Activated CD4-positive, alpha-beta T cell treated with anti-CD3 and anti-CD28 coated beads, Interleukin-2, amount 10 ng/mL, durations not matched to agents 24 days and 14 days (primary cell): ENCODE measurements at places on chromosomes 16 and 17. TPM values are rescaled to one million over a fixed set of nuclear protein-coding genes. Genes with fewer than 3 reads are reported as not detected.

HS3ST2 gene
- not detected in 2 replicates for total RNA-seq

TBC1D3H gene
- not detected in 2 replicates for total RNA-seq

UMOD gene
- not detected in 2 replicates for total RNA-seq

PKD1 gene
- 91.4 and 93.3 TPM in 2 replicates for total RNA-seq

ZDHHC1 gene
- 0.54 and 0.85 TPM in 2 replicates for total RNA-seq

CCL11 gene
- total RNA-seq: not detected in 2 replicates

ARHGDIG gene
- total RNA-seq: not detected in 2 replicates

PIGS gene
- total RNA-seq: 65.8 and 70.9 TPM in 2 replicates

IRF8 gene
- total RNA-seq: 235 and 248 TPM in 2 replicates

PLA2G10 gene
- total RNA-seq: not detected in 2 replicates

KREMEN2 gene
- total RNA-seq: 0.17 and 0.28 TPM in 2 replicates

TMEM132E gene
- total RNA-seq: not detected in 2 replicates

DUSP3 gene
- 16.5 and 18.3 TPM in 2 replicates for total RNA-seq

KRT17 gene
- not detected in 2 replicates for total RNA-seq

CD300LF gene
- total RNA-seq: not detected in 2 replicates
